ENCODE measurements at places on chromosomes 1 and 21. TPM values are rescaled to one million over a fixed set of nuclear protein-coding genes. Genes with fewer than 3 reads are reported as not detected.

Gene CD101
- 1.5 TPM for total RNA-seq

Gene C1orf21
- 49.4 TPM for total RNA-seq

Gene IPO9
- 21.2 TPM for total RNA-seq

Gene NEK2
- not detected for total RNA-seq

Gene ZMYND12
- 0.23 TPM for total RNA-seq

Gene TMCO4
- total RNA-seq, result 24.0 TPM
